ENCODE measurements at places on chromosomes 3 and 15.

DNA sequence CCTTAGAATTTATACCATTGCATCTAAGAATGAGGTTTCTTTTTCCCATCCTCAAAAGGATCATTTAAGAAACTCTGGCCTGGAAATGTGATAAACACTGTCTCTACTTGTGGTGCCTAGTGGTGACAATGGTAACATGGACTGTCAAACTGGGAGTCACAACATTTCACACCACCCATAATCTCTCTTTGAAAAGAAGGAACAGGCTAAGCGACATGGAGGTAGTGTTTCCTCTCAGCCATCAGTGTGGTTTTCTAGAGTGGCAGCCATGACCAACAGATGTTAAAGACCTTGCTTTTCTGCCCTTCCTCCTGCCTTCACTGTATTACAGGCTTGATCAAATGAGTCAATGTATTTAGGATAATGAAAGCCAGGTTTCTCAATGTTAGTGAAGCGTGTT is 283.1 kb upstream of the STAC start:
- no peak for DNase-seq

- no peak for DNase-seq
These were observed 12.6 kb upstream of the ST6GAL1 start for GRCh38 chr3:186917512-186918312.

- DNase-seq: no peak
These were observed 170.8 kb downstream of the ALCAM start for GRCh38 chr3:105537371-105538080.

GRCh38 chr3:100419406-100419805 is 18.1 kb downstream of the LNP1 start:
- DNase-seq: no peak

DNA sequence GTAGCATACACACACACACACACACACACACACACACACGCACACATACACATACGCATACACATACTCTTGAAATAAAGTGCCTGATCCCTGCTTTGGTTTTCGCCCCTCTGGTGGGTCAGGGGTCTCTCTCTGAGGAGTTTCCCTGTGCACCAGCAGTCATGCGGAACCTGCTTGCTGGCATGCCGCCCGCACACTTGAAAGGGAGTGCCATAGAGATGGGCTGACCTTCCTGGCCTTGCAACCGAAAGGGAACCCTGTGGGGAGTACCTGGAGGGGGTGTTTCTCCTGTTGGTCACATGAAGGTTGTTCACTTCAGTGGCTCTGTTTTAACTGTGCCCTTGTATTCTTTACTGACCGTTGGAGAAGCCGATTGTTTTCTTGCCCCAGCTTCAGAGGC is 752.3 kb downstream of the NR2F2 start:
- DNase-seq: peak; percentile 41

DNA sequence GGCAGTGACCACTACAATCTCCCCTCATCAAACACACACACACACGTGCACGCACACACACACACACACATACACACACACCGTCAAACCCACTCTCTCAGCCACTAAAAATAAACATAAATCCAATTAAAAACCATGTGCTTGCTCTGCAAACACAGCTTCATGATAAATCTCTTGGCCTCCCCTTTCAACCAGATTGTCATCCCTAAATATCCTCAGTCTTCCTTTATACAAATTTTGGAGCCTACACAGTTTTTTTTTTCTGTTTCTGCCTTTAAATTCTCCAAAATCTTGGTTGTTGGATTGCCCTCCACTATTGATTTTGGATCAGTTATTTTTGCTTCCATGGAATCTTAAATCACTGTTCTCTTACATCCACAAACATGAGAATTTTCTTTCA is 245.6 kb downstream of the SATB1 start:
- DNase-seq: no peak

DNA sequence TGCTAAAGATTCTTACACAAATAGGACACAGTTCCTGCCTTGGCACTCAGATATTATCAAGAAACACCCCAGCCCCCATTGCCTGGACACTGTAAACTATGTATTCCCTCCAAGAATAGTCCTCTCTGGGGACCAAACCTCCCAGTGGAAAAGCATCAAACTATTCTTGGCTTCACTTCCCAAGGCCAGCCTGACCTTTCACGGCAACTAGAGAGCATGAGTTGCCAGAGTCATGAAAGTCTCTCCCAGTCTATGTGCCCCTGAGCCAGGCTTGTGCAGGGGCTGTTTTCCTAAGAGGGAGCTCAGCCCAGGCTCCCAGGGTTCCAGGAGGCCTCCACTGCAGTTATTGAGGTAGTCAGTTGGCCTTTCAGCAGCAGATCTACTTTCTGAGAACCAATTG is 251.9 kb upstream of the TGFBR2 start:
- DNase-seq: no peak

DNA sequence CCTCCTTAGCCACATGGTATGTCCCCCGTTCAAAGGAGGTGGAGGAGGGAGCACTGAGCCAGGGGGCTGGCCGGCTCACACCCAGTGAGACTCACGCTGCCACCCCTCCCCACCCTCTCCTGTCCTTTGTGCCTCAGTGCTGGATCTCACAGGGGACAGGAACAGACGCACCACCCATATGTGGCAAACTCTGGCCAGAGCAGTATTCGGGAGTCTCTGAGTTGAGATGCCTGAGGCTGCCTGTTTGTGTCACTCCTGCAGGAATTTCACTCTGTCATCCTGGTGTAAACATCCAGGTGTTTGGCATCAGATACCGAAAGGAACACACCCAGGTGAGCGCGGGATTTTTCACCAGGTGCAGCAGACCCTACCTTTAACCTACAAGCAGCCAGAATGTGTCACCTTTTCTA is 25.7 kb downstream of the RGMA start:
- no peak for DNase-seq

GRCh38 chr3:79018671-79019136 is 749.1 kb downstream of the ROBO1 start:
- DNase-seq: peak; percentile 69

DNA sequence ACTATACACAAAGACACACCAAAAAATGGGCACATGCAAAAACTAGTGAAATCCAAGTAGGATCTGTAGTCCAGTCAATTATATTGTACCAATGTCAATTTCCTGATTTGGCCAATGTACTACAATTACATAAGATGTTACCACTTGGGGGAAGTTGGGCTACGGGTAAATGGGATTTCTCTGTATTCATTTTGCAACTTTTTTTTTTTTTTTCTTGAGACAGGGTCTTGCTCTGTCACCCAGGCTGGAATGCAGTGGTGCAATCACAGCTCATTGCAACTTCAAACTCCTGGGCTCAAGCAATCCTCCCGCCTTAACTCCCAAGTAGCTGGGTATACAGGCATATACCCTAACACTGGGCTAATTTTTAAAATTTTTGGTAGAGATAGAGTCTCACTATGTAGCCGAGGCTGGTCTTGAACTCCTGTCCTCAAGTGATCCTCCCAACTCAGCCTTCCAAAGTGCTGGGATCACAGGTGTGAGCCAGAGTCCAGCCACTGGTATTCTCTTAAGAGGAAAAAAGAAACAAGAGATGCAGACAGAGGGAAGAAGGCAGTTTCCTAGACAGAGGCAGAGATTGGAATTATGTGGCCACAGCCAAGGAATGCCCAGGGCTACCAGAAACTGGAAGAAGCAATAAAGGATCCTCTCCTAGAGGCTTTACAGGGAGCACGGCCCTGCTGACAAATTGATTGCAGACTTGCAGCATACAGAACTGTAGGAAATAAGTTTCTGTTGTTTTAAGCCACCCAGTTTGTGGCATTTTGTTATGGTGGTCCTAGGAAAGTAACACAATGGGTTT is 33.3 kb downstream of the TFDP2 start:
- no peak for DNase-seq

- peak; percentile 58 for DNase-seq
These were observed 76.7 kb downstream of the AAGAB start for GRCh38 chr15:67177752-67178151.

DNA sequence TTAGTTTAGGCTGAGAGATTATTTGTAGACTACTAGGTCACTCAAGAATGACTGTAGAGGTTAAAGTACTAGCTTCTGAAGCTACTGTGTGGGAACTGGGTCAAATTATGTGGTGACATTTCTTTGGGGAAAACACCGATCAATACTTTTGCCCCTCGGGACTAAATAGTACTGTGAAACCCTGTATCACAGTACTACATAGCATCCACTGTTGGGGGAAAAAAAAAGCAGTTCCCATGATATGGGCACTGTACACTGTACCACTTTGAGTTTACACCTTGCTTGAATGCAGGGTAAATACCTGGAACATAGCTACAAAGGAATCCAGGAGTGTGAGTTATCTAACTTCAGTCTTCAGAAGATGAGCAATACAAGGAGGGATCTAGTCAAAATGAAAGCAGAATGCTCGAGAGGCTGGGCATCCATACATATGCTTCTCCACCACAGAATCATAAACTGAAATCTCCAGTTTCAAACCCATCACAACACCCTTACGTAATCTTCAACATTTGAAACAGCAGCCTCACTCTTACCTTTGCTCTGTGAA is 311.4 kb downstream of the UNC13C start:
- DNase-seq: no peak

DNA sequence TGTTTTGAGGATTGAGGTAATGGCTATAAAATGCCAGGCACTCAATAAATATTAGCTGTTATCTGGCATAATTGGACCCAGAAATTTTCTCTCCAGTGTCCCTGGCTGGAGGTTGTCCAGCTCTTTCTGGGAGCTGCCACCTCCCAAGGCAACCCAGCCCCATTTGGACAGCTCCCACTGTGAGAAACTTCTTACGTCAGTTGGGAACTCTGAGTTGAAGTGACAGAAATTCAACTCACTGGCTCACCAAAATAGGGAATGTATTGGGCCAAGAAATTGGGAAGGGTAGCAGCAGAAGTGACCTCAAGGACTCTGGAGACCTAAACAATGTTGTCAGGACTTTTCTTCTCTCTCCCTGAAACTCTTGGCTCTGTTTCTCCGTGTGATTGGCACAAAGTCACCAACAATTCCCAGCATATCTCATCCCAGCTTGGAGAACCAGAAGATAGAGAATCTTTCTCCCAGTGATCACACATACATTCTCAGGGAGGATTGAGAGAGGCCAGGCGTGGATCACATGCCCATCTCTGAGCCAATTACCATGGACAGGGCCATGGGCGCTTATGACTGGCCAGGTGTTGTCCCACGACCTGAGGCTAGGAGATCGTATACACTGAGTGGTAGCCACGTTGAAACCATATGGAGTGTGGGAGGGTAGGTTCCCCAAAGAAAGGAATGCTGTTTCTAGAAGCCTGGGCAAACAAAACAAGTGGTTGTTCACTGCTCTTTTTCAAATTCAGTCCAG is 22.5 kb upstream of the HCN4 start:
- no peak for DNase-seq

GRCh38 chr3:128235207-128235926 is 82.1 kb downstream of the EEFSEC start:
- DNase-seq: no peak

- no peak for DNase-seq
These were observed 57.5 kb downstream of the CPN2 start for GRCh38 chr3:194293546-194294198.

DNA sequence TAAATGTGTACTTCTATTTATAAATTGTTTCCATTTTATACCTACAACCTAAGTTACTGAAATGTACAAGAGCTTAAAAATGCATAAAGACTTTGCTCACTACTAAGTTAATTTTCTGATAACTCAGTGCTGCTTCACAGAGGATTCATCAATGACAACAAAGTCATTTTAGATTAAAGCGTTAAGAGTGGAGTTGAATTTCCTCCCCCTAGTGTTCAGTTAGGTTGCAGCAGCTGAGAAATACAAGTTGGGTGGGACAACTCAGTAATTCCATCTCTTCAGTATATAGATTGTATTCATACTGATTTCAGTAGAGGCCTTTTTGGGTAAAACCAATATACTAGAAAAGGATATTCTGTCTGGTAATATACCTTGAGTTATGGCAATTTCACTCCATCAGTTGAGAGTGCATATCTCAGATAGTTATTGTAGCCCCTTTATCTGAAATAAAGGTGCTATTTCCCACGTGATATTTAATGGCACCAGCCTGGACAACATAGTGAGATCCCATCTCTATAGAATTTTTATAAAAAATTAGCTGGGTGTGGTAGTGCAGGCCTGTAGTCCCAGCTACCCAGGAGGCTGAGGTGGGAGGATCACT is 6.9 kb upstream of the RPL35A start:
- peak; percentile 42 for DNase-seq

- no peak for DNase-seq
These were observed 13.4 kb downstream of the TCF12 start for GRCh38 chr15:56931639-56932508.

- DNase-seq: no peak
These were observed 430.6 kb upstream of the MCTP2 start for GRCh38 chr15:93800805-93801204.

GRCh38 chr3:23931597-23931996 is 13.5 kb upstream of the NR1D2 start:
- no peak for DNase-seq

GRCh38 chr3:12975748-12976522 is 97.3 kb downstream of the IQSEC1 start:
- no peak for DNase-seq

DNA sequence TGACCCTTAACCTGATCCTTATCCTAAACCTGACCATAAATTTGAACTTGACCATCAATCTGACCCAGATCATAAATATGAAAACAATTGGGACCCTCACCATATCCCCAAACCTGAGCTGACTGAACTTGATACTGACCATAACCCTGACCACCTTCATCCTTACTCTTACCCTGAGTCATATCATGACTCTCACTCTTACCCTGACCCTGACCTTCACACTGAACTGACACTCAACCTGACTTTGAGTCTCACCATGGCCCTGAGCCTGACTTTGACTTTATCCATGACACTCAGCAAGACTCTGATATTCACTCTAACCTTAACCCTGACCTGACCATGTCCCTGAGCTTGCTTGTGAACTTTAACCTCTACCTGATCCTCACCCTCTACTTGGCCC is 34.3 kb upstream of the SLC25A26 start:
- no peak for DNase-seq

DNA sequence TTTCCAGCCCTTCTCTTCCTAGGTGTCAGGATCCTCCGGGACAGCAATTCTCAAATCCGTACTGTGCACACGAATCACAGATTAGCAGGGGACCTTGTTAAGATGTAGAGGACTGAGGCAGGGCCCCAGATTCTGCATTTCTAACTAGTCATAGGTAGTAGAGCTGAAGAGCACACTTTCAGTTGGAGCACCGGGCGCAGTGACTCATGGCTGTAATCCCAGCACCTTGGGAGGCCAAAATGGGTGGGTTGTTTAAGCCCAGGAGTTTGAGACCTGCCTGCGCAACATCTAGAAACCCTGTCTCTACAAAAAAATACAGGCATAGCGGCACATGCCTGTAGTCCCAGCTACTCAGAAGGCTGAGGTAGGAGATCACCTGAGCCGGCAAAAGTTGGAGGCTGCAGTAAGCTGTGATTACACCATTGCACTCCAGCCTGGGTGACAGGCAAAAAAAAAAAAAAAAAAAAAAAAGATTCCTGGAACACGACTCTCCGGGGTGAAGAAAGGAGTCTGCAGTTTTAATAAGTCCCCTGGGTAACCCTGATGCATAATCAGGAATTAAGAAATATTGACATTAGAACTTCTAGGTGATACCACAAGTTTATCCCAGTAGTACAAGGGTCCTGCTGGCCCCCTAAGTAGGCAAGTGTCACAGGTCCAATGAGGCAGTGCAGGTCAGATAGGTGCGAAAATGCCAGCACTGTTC is 21.4 kb upstream of the IGDCC3 start:
- DNase-seq: no peak

- no peak for DNase-seq
These were observed 83.7 kb upstream of the OXTR start for GRCh38 chr3:8853081-8853480.

All from Daoy (cell line).